ENCODE measurements at places on chromosomes 7 and 10.

DNA sequence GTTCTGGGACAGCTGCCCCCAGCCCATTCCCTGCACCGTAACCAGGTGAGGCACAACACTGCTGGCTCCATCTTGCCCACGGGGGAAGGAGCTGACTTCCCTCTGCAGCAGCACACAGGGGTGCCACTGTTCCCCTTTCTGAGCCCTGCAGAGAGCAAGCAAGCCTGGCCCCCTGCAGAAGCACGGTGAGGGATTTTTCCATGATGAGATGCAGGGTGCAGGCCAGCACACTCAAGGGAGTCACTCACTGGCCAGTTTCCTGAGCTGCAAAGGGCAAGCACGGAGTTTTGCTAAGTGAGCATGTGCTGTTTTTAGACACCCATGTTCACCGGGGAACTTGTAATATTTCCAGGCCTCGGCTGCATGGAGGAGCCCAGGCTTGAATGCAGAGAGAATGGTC is 176.6 kb downstream of the PIP4K2A start:
- DNase-seq = no peak

DNA sequence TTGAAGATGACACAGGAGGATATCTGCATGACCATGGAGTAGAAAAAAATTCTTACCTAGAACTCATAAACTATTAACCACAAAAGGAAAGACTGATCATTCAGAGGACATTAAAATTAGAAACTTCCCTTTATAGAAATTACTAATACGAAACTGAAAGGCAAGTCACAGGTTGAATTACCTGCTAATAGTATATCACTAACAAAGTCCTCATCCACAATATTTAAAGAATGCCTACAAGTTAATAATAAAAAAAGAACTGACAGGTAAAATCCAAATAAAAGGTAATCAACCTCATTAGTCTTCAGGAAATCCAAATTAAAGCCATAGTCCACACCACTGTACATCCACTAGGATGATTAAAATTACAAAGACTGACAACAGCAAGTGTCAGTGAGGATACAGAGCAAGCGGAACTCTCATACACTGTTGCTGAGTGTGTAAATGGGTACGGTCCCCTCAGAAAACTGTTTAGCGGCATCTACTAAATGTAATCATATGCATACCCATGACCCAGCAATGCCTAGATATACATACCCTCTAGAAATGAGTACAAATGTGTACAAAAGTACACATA is 71.2 kb downstream of the ARHGAP21 start:
- DNase-seq = no peak

DNA sequence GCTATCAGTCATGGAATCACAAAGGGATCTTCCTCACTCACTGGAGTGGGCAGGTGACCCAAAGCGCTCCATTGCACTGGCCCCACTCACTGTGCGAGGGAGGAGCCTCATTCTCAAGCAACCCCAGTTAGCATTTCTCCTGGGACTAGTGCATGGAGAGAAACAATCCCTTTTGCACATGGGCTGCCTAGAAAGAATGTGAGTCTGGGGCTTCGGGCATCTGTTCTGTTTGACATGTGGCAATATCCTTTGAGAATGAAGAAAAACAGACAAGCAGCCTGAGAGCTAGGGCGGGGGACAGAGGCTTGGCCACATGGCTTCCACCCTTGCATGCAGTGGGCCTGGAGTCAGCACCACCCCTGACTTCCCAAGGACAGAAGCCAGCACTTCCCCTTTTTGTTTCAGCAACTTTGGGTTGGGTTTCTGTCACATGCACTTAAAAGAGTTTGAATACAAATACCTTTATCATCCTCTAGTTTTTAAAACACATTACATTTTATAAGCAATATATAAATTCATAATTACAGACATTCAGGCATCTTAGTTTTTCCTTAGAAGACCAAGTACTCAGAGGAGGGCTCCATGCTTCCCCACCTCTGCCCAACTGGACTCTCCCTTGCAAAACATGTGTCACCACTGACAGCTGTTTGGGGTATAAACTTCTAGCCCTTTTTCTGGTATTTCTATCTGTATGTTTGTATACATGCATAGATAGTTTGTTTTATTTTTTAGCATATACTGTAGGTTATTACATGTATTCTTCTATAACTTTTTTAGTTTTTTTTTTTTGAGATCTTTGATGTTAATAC is 73.8 kb downstream of the RBM20 start:
- DNase-seq = no peak

DNA sequence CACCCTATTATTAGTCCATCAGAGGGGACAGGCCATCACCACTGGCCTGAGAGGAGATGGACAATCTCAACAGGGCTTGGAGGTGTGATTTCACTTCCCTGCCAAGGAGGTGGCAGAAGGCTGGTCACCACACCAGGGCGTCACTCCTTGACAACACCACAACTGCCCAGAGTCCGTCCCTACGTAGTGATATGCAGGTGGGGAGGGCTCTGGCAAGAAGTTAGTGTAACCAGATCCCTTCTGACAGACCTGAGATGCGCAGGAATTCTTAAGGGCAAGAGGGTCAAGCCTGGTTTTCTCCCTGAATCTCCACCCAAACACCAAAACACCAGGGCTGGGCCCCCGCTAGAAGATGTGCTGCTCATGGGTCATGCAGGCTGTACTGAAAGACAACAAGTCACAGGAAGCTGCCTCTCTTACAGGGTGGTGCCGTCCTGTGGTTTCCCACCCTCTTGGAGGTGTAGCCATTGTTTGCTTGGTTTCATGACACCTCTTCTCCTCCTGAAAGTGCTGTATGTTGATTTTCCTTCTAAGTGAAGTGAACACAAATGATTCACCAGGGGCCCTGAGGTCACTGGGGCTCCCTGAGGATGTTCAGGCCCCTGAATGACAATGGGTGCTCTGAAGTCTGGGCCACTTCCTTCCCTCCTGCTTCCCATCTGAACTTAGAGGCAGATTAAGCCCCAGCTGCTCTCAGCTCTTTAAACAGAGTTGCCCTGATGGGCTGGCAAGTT is 27.1 kb downstream of the ATXN7L1 start:
- peak; percentile 33 for DNase-seq

DNA sequence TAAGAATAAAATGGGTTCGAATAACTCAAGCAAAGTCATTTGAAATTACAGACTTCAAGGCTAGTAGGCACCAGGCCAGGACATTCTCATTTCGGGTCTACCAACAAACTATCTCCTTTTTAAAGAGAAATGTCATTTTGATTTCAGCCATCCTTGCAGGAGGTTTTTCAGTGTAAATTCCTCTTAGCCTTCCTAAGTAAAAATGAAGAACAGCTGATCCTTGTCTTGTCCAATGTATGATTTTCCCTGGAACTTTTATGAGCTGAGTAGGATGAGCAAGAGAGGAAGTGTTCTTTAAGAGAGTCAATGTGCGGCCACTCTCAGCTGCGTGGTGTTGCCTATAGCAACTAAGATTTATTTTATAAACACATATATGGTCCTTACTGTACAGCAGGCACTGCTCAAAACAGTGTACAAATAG is 110.1 kb downstream of the PLCE1 start:
- no peak for DNase-seq

GRCh38 chr7:156692849-156693248 is 52.3 kb downstream of the RNF32 start:
- DNase-seq = no peak

DNA sequence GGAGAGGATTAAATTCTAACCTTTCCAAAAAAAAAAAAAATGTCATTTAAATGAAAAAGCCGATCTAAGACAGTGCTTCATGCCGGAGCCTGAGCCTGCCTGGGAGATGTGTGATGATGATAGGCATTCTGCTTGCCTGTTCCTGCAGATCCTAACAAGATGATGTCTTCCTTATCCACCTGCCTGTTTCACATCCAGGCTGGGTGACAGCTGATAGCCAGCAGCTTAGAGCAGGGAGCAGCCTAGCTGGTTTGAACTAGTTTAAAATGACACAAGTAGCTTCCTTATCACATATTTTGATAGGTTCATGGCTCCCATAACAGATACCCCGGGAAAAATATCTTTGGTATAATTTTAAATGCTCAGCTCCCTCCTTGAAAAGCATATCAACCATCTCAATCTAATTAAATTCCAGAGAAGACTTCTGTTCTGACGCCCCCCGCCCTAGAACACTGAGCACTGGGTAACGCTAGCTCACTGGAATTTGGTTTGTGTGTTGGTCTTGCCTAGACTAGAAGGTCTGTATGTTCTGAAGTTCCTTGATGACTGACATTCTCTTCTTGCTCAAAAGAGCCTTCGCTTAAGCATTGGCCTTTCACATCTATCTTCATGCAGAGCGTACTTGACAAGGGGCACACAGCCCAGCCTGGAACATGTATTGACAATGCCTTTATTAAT is 96.9 kb upstream of the FGFR2 start:
- DNase-seq = no peak

DNA sequence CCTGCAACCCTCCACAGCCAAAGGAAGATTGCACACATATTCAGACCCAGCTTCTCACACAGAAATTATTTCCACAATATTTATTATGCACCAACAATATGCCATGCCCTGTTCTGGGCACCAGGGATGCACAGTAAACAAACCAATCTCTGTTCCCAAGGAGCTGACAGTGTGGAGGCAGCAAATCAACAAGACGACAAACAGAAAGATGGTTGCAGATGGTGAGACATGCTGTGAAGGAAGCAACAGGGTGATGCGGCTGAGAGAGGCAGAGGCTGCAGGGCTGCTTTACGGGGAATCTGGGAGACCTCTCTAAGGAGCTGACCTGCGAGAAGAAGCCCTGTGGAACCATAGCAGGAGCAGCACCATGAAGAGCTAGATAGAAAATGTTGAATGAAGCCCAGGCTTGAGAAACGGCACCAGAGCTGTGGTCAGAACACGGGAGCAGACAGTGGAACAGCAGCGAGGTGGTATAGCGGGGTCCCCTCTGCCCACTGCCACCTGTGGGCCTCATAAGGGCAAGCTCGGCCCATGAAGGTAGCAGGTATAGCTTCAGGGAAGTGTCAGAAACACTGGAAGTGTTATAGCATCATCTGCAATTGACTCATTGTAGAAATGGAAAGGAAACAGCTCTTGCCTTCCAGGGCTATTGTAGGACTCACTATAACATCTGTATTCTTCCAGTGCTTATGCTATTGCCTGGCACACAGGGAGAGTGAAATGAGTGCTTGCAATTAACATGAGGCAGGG is 17.4 kb downstream of the RBP3 start:
- DNase-seq = no peak

GRCh38 chr7:117715784-117716445 is 157.3 kb downstream of the CTTNBP2 start:
- no peak for DNase-seq

- no peak for DNase-seq
These were observed 18.9 kb downstream of the SGMS1 start for GRCh38 chr10:50604809-50605208.

GRCh38 chr7:12423997-12424745 is 20.5 kb upstream of the VWDE start:
- no peak for DNase-seq

- no peak for DNase-seq
These were observed 303.7 kb downstream of the BAMBI start for GRCh38 chr10:28981007-28981406.

DNA sequence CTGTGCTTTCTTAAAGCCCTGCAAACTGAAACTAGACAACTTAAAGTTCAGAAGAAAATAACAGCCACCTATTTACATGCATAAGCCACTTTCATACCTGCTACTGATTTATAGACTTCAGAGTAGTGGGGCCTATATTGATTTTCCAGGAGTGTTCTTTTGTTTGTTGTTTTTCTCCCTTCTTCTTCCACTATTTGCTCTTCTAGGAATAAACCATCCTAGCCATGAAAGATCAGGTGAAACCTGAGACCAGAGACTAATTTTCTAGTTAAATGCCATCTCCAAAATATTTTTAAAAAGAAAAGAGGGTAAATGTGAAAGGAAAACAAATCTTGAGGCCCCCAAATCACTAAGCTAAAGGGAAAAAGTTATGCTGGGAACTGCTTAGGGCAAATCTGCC is 72.4 kb upstream of the C1GALT1 start:
- DNase-seq = no peak

GRCh38 chr10:48576501-48576900 is 28.4 kb downstream of the ARHGAP22 start:
- DNase-seq = no peak

All from stimulated activated CD4-positive, alpha-beta T cell treated with anti-CD3 and anti-CD28 coated beads, TNF-alpha, amount 100 ng/mL, for 24 hours (primary cell).